Retina (tissue), 1 donor: ENCODE measurements at places on chromosomes 1 and 21.

DNA sequence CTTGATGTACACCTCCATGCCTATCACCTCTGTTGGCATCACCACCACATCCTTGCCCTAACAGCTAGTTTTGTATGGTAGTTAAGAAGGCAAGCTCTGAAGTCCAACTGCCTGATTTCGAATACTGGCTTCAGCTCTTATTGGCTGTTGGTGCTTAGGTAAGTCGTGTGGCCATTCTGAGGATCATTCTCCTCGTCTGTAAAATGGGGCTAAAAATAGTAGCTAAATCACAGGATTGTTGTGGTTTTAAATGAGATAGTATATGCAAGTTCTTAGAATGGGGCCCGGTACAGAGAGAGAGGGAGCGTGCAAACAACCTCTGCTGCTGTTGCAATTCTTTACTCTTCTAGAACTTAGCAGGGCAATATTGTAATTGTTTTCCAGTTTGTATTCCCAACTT is 20.8 kb upstream of the SPOCD1 start:
- no peak for DNase-seq

DNA sequence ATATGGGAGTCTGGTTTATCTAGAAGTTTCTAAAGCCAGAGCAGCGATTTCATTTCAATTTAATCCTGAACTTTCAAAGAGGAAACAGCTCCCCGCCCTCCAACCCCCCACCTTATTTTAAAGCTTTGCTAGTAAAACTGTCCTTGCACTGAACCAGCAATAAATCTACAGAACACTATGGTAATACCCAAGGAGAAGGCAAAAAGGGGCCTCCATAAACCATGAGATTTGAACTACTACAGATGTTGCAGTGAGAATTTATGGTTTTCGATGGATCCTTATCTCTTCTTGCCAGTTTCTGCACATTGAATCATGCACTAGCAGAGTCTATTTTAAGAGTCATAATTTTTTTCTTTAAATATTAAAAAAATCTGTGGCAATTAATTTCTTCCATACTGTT is 64.8 kb upstream of the BEND5 start:
- DNase-seq: no peak

- no peak for DNase-seq
Observed at GRCh38 chr1:164504749-164505148, 54.2 kb upstream of the PBX1 start.

DNA sequence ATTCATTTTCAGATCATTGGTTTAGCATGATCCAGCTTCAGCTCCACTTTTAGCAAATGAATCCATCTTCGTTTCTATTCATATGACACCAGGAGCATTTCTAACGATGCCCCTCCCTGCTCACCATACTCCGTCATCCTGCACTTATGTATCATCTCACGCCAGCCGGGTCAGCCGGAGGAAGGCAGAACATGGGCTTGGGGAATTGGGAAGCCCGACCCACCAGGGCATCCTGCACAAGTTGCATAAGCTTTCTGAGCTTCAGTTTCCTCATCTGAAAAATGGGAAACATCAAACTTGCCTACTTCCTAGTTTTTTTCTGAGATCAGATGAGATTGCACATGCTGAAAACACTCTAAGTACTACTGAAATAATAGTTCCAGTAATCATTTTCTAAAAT is 194.7 kb downstream of the AK5 start:
- no peak for DNase-seq

- DNase-seq: peak; percentile 44
Observed at GRCh38 chr1:199411506-199411905, 616.0 kb upstream of the NR5A2 start.

DNA sequence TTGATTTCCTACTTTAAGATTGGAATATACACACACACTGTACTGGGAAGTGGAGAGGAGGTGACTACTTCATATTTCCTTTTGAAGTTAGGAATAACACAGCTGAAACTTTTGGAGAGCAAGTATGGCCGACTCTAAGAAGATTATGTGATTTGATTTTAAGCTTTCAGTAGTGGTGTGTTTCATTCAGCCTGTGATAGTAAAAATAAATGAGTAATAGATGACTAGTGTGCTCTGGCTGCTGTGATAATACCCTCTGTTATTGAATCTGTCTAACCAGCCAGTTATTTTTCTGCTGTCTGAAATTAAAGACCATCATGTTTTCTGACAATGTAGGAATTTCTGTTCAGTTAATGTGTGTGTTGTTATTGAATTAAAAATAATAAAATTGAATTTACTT is 48.3 kb downstream of the CTTNBP2NL start:
- DNase-seq: no peak

GRCh38 chr1:219566951-219567947 is 45.7 kb downstream of the ZC3H11B start:
- DNase-seq: no peak

GRCh38 chr1:31300193-31300592 is 3.4 kb downstream of the ZCCHC17 start:
- DNase-seq: no peak

GRCh38 chr1:53731043-53731600 is 7.8 kb downstream of the GLIS1 start:
- DNase-seq: no peak

DNA sequence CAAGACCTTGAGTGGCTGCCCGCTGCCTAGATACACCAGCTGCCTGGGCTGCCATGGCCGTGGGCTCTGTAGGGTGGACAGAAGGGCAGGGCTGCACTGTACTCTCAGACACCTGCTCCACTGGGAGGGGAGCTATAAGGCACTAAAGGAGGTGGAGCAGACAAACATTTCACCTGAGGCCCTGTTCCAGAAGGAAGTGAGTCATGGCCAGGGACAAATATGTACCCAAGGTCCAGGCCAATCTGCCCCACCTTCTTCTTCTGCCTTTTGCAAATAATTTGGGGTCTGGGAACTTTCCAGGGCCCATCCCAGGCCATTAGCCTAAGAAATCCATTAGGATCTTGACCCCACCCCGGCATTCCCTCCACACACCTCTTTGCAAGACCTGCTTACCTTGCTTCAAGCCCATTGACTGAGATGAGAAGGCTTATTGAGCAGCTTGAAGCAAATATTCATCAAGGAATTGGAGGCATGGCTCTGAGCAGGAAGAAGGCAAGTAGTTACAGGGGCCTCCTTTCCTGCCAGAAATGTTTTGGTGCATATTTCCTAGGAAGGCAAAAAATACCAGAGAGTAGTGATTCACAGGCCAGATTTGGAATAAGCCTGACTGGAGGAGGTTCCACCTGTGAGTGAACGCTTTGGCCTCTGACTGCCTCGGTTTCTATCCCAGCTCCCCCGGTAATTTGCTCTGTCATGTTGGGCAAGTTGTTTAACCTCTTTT is at the start of gene CAPN8:
Gene CAPN8, minus strand, starts transcription at position 110 of the 721 bp plus-strand sequence. Its CDS starts 55 bp downstream, at position 55.
- no peak for DNase-seq

DNA sequence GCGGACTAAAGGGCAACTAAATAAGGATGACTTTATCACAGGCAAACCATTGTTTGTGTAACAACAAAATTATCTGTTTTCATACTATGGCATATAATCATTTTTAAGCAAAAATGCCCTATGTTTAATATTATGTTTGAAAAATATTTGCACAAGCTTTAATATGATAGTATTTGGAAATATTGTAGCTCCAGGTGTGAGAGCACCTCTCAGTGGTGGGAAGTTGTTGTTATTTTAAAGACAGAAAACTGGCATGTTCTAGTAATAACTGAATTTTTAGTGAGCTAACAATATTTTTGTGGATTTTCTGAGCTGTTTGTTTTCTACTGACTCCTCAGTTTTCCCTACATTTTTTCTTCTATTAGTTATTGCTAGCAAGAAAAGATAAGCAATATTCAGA is 578.8 kb downstream of the KCNT2 start:
- no peak for DNase-seq

DNA sequence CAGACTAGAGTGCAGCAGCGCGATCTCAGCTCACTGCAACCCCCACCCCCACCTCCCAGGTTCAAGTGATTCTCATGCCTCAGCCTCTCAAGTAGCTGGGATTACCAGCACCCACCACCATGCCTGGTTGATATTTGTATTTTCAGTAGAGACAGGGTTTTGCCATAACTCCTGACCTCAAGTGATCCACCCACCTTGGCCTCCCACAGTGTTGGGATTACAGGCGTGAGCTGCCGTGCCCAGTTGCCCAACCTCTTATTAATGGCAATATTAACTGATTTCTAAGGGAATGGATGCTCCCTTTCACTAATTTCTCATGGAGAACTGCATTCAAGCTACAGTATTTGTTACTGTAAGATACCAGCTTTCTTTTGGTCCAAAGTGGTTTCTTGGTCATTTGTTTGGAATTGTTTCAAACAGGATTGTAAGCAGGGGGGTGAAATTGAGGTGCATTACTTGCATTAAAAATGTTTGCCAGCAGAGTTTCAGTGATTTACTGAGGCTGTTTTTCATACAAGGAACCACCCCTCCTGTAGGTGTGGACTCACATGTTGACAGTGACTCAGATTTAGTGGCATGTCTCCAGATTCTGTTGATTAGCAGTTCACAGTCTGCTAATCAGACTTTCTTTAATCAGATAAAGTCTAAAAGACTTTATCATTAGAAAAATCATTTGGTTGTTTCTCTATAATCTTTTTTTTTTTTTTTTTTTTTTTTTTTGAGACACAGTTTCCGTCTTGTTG is 3.9 kb upstream of the TGFBR3 start:
- DNase-seq: no peak

DNA sequence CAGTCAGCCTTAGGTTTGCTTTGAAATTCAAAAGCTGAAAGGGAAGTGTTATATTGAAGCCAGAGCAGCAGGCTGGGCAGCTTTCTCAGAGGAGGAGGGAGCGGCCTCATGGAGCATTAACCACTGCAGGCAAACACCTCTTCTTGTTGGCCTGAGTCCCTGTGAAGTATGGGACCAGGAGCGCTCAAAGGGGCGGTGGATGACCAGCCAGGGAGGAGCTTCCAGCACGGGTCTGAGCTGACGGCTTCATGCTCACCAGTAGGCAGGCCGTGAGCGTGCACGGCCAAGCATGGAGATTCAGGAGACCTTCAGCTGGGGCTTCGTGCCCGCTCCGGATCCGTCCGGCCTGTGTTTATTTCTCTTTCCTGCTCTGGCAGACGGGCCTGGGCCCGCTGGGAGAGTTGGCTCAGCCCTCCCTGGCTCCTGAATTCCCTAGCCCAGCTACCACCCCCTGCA is 245.2 kb downstream of the TRABD2B start:
- DNase-seq: no peak

DNA sequence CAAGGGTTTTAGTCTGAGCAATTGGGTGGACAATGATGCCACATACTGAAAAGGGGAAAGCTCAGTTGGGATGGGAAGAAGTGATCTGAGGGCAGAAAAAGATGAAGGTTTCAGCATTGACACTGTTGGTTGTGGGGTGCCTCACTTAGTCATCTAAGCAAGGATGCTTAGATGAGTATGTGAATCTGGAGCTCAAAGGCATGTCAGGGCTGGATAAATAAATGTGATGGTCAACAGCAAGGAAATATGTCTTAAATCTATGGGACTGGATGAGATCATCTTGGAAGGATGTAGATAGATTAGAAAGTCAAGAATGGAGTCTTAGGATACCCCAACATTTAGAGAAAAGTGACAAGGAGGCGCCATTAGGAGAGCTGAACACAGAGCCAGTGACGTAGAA is 114.6 kb downstream of the ZBTB18 start:
- DNase-seq: no peak

DNA sequence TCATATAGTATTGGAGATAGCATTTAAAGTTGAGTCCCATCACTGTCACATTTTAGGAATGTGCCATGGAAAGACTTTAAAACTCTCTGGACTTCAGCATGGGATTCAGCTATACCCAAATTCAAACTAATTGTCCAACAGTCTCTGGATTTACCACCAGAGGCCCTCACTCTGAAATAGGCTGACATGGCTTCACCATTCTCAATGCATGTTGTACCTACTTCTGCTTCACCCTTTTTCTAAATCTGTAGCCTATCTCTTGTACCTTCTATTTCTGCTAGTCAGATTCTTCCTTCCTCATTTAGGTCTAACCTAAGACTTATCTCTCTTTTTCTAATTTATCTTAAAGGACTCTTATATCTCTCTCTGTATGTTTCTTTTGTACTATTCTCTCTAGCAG is 512.7 kb upstream of the ZRANB2 start:
- no peak for DNase-seq

DNA sequence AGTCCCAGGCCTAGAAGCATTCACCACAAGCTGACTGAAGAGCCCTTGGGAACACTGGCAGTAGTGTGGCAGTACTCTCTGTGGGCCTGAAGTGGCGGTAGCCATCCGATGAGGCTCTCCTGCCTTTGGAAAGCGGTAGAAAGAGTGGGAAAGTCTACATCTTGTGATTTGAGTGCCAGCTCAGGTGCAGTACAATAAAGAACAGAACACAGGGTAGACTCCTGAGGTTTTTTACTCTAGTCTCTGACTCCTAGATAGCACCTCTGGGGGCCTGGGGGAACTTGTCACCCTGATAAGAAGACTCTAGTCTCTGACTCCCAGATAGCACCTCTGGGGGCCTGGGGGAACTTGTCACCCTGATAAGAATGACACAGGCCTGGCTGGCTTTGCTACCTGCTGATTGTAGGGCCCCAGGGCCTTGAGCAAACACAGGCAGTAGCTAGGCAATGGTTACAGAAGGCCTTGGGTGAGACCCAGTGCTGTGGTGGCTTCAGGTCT is 18.0 kb upstream of the IL20 start:
- no peak for DNase-seq

DNA sequence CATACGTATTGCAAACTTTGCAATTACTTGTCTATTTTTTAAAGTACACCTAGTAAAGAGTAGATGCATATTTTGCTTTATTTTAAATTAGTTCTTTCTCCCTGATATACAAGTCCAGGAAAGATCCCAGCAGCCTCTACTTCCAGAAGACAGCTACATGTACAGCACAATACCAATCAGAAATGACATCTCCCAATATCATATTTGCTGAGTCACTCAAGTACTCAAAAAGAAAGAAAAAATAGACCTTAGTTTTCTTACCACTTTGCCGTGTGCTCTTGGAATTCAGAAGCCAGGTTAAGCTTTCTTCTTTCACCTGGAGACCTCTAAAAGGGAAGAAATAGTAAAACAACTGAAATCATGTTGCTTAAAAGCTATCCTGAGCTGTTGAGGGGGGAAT is 412.6 kb upstream of the RUNX1 start:
- no peak for DNase-seq

DNA sequence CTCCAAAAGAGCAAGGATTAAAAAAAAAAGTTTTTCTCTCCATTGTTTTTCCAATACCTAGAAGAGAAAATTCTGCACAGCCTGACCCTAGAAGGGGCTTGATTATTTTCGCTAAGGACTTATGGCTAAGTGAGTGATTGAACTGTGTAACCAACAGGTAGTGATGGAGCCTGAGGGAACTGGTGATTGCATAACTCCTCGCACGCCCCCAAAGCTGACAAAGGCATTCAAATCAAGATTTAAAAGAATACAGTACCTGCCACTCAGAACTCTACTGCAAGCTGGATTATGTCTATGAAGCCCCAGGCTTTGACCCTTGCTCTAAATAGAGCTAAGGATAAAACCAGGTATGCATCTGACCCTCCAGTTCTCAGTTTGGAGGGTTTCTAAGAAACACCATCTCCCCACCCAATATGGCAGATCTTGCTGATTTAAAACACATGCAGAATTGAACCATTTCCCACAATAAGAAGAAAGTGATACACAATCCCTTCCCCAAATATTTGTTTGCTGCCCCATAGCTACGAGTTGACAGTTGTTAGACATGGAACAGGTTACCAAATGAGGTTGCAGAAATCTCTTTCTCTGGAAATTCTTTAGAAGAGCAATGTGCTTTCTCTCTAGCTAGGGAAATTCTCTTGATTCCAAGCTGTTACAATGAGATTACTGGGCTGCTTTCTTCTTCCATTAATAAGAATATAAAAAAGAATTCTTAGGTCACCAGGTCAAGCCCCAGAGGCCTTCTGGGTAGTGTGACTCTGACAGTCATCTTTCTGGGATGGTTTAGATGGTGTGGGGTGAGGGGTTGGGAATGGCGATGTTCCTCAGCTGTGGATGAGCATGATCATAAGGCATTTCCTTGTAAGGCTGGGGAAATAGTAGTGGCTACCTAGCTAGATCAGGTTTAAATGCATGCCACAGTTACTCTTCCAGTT is 35.1 kb downstream of the FGGY start:
- no peak for DNase-seq
